ENCODE measurements at places on chromosomes 1 and 21. TPM values are rescaled to one million over a fixed set of nuclear protein-coding genes. Genes with fewer than 3 reads are reported as not detected.

- no peak overlapping the region for H3K27ac ChIP-seq
- no peak for DNase-seq
- no peaks in the 10 kb centered on the region for H3K4me1 ChIP-seq
- H3K27me3 ChIP-seq: peaks cover 6% of the 10 kb centered on the region
- no peak overlapping the region for H3K4me3 ChIP-seq
Measured at GRCh38 chr1:166691476-166691875, 147.8 kb upstream of the POGK start.

DNA sequence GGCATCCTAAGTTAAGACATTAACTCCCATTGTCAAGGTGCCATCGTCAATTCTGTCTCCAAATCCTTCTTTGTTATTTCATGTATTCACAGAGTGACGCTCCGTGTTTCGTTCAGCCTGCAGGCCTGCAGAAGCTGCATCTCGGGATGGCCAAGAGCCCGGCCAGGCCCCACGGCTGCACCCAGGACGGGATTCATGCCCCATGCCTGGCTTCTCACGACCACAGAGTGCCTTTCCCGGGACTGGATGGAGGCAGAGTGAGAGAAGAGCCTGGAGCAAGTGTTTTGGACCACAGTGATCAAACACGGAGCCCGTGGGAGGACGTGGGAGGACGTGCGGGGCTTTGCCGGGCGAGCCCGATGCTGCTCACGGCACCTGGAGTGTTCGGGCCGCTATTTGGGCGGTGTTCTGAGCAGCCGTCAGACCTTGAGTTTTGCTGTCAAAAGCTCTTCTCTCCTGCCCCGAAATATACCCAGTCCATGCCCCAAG lies 56.8 kb downstream of the COL6A1 start:
- H3K27me3 ChIP-seq: no peaks in the 10 kb centered on the region
- no peak overlapping the region for H3K4me3 ChIP-seq
- H3K4me1 ChIP-seq: no peaks in the 10 kb centered on the region

GRCh38 chr1:245688536-245689453 lies 534.0 kb downstream of the KIF26B start:
- no peak for DNase-seq
- H3K4me3 ChIP-seq: no peak overlapping the region
- H3K27ac ChIP-seq: no peak overlapping the region
- no peaks in the 10 kb centered on the region for H3K4me1 ChIP-seq

GRCh38 chr1:68331117-68331865 lies 99.0 kb upstream of the WLS start:
- H3K4me1 ChIP-seq: no peaks in the 10 kb centered on the region
- no peaks in the 10 kb centered on the region for H3K36me3 ChIP-seq
- no peak overlapping the region for H3K27ac ChIP-seq
- H3K4me3 ChIP-seq: no peak overlapping the region

DNA sequence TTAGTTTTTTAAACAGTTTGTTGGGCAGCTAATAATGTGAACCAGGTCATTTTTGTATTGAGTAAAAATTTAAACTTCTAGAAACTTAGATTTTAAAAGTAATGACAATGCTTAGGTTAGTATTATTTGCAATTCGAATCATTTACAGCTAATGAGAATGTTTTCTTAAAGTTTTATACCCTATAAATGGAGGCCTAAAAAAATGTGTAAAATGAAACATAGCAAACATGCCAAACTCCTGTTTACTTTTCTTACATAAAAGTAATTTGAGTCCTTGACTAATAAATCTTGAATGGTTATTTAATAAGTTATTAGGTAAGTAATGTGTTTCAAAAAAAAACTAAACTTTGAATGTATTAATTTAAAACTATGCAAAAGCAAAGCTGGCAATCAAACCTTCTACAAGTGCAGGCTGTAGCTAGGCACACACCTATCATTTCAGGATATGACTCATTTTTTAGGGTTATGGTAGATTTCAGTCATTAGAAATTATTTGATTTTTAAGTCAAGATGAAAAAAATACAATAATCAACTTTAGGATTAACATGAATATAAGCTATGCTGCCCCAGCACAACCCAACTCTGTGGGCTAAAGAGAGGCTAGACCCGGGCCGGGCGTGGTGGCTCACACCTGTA lies 41.5 kb downstream of the CLSTN1 start:
- no peak overlapping the region for H3K27ac ChIP-seq
- peaks cover 3% of the 10 kb centered on the region for H3K36me3 ChIP-seq
- H3K4me1 ChIP-seq: peaks cover 22% of the 10 kb centered on the region
- H3K4me3 ChIP-seq: no peak overlapping the region
- no peak for DNase-seq

FLVCR1 gene
- 12.9 TPM for total RNA-seq

CD1E gene
- total RNA-seq: not detected

GJB5 gene
- not detected for total RNA-seq

C1orf53 gene
- total RNA-seq: not detected

Measured in activated naive CD8-positive, alpha-beta T cell treated with anti-CD3 and anti-CD28 coated beads, Interleukin-2, amount 10 ng/mL, durations not matched to agents 7 days and 5 days (primary cell).